ENCODE measurements at places on chromosomes 3 and 15.

- DNase-seq, result no peak
These were observed 331.0 kb upstream of the RASGRP1 start for GRCh38 chr15:38895326-38896255.

DNA sequence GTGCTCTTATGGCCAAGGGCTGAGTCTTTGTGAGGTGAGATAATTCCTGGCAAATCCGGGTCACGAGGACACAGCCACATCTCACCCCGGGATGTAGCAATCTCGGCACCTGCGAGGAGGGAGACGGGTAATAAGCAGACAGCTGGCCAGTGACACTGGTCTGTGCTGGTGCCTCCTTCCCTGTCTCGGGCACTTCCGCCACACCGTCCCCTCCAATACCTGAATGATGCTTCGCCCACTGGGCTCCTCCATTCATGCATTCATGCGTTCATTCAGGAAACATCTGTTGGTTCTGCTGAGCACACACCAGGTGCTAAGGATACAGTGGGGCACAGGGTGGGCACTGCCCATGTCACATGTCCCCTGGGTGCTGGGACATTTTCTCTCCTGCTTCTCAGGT lies 60.1 kb downstream of the ATP10A start:
- DNase-seq, result no peak

DNA sequence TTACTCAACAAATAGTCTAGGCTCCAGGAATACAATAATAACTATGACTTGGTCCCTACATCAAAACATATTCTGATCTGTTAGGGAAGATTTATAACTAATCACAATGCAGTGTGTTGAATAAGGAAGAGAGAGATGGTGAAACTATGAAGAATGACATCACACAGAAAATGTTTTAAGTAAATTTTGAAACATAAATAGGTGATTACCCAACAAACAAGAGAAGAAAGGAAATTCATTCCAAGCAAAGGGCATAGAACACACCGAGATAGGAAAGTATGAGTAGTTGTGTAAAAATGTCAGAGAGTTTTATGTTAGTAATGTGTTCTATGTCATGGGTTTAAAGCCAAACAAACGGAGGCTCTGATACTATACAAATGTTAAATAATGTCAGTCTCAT lies 13.4 kb downstream of the SEC62 start:
- no peak for DNase-seq

- no peak for DNase-seq
These were observed 29.0 kb upstream of the IFT57 start for GRCh38 chr3:108251265-108251664.

DNA sequence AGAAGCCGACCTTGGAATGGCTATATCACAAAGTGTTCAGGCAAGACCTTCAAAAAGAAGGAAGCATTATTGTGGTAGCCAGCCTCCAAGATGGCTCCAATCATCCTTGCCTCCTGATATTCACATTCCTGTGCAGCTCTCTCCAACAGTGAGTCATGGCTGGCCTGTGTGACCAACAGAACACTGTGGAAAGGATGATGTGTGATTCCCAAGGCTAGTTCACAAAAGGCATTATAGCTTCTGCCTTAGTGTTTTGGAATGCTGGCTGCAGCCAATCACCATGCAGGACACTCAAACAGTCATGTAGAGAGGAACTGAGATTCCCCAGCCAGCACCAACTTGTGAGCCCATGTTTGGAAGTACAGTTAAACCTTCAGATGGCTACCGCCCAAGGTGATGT lies 102.6 kb downstream of the EFL1 start:
- DNase-seq, result no peak

- DNase-seq, result no peak
These were observed 18.0 kb downstream of the MYO5C start for GRCh38 chr15:52277575-52277974.

DNA sequence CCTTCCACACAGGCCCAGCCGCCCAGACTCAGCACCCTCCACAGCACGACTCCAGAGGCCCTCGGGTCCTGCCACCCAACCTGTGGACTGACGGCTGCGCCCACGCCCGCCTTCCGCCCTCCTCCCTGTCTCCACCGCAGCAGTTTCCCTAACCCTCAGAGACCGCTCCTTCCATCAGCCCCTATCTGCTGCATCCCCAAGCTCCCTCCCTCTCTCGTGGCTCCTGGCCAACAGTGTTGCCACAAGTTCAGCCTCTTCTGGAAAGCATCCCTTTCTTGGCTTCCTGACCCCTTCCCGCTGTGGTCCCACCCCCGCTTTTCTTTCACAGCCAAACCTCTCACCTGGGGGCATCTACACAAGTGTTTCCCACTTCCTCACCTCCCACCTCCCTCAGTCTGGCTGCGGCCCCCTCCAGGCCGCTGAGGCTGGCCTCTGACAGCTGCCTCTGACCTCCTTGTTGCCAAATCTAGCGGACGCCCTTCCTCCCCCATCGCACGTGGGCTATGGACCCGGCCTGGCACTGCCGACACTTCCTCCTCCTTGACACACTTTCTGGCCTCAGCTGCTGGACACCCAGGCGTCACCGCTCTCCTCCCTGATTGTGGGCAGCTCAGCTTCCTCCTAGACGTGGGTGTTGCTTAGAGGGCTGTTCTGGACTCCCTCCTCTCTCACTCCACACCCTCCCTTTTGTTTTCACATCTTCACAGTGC lies 168.8 kb upstream of the TLE3 start:
- DNase-seq, result peak; percentile 65

GRCh38 chr3:51434746-51435327 lies 43.8 kb downstream of the RBM15B start:
- DNase-seq, result peak; percentile 52

GRCh38 chr3:168271932-168272331 lies 176.2 kb upstream of the GOLIM4 start:
- DNase-seq, result no peak

- no peak for DNase-seq
These were observed 440.0 kb downstream of the TUSC7 start for GRCh38 chr3:117149584-117149983.

GRCh38 chr3:178513546-178514380 lies 22.5 kb upstream of the KCNMB2 start:
- DNase-seq, result peak; percentile 86

- DNase-seq, result no peak
These were observed 254.0 kb downstream of the SLCO3A1 start for GRCh38 chr15:92107510-92107909.

DNA sequence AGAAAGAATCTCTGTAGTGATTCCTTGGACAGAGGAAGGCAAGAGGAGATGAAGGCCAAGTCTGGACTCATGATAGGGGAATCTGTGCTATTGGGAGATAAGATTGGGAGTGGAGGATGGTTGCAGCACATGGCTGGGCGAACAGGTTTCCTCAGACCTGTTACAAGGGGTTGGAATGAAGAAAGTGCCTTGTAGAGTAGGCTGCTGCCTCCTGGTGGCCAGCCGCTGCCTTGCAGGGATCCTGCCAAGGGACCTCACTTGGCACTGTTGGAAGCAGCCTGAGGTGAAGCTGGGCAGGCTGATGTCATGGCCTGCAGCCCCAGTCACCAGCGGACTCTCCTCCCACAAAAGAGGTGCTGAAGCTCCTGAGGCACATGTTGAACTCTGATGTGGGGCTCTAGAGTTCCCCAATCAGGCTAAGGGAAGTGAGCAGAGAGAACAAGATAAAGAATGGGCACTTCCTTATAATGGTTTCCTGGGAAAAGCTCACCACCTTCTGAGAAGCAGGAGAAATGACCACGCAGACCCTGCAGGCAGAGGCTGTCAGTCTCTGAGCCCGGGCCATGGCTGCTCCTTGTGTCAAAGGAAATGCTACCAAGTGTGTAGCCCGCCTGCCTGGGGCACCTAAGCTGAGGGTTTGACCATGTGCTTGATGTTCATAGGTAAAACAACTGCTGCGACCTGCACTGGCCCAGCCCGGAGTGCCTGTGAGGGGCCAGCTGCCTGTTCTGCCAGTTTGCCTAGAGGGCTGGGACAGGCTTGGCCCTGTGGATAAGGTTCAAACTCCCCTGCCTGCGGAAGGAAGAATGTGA lies 1.6 kb upstream of the TEX264 start:
- peak; percentile 84 for DNase-seq

GRCh38 chr3:112908252-112908651 lies 61.6 kb upstream of the CD200R1L start:
- DNase-seq, result no peak

GRCh38 chr3:117117188-117117936 lies 407.8 kb downstream of the TUSC7 start:
- no peak for DNase-seq

DNA sequence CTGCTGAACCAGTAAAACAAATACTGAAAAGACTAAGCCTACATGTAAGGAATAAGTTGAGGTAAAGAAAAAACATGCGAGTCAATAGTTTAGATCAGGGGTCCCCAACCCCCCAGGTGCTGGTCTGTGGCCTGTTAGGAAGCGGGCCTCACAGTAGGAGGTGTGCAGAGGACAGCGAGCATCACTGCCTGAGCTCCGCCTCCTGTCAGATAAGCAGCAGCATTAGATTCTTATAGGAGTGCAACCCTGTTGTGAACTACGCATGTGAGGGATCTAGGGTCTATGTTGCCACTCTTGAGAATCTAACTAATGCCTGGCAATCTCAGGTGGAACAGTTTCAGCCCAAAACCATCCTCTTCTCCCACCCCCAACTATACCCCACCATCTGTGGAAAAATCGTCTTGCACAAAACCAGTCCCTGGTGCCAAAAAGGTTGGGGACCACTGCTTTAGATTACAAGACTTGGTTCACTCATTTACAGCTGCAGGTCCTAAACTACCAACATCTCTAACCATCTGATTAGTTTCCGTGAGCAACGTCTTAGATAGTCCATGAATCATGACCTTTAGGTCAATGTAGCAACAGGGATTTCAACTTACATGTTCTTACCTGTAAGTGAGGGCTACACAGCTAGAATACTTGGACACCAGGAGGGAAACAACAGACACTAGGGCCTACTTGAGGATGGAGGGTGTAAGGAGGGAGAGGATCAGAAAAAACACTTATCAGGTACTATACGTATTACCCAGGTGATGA lies 66.7 kb downstream of the TRANK1 start:
- no peak for DNase-seq

DNA sequence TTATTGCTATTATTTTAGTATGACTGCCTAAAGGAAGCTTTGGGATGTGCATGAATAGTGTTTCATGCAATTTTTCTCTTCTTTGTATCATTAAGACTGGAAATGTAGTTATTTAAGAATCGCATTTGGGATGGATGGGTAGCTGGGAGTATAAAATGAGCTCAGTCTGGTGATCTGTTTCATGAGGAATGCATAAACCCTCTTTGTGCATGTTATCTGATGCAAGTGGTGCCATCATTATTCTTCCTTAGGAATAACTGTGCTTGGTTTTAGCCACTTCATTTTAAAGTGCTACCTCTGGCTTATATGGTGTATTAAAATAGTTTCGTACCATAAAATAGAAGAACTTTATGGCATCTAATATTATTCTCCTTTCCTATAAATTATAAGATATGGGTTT lies 535.6 kb downstream of the GRM7 start:
- DNase-seq, result no peak

All from RPMI8226 (cell line).